Sigmoid colon (tissue), 7 donors: ENCODE measurements at places on chromosomes 16 and 17.

DNA sequence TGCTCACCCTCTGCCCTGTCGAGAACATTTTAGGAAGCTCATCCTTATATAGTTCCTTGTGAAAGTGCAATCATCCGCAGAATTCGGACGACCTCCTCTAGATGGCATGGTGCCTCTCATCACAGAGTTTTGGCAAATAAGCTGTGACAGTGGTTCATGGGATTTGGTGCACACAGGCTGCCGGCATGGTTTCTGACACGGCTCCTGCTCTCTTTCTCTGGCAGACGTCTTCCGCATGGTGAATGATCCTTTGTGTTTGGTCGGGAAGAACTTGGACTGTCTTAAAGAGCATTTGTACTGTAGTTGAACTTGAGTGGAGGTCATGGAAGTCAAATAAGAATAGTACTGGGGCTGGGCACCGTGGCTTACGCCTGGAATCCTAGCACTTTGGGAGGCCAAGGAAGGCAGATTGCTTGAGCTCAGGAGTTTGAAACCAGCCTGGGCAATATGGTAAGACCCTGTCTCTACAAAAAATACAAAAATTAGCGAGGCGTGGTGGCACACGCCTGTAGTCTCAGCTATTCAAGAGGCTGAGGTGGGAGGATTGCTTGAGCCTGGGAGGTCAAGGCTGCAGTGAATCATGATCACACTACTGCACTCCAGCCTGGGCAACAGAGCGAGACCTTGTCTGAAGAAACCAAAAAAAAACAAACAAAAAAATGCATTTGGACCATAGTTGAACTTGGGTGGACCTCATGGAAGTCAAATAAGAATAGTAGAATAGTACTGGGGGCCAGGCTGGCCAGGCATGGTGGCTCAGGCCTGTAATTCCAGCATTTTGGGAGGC, 34.7 kb upstream of the NAT9 start:
- no peak for DNase-seq

- no peak for DNase-seq
Observed at GRCh38 chr17:6479622-6480302, 35.5 kb downstream of the PIMREG start.

DNA sequence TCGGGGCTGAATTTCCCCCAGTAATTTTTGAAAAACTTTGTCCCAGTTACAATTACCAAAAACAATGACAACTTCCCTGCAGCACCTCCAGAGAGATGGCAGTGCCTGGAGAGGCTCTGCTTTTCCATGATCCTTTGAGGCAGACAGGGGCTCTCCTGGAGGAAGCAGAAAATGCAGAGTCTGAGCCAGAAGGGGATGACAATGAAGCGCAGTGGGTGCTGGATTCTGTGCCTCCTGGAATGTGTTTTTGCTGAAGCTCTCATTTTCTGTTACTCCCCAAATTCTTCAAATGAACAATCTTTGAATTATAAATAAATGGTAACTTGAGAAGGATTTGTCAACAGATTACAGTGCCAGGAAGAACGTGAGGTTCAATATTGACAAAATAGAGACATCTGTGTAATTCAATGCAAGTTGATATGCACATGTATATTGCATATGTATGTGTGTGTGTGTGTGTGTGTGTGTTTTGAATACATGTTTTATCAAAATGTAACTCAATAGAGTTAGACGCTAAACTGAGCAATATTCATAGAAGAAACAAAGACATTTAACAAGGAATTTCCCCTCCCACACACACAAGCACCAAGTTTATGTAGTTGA, 9.7 kb upstream of the RUSF1 start:
- DNase-seq, result no peak

- DNase-seq, result no peak
Observed at GRCh38 chr16:24509536-24509935, 29.8 kb upstream of the RBBP6 start.

DNA sequence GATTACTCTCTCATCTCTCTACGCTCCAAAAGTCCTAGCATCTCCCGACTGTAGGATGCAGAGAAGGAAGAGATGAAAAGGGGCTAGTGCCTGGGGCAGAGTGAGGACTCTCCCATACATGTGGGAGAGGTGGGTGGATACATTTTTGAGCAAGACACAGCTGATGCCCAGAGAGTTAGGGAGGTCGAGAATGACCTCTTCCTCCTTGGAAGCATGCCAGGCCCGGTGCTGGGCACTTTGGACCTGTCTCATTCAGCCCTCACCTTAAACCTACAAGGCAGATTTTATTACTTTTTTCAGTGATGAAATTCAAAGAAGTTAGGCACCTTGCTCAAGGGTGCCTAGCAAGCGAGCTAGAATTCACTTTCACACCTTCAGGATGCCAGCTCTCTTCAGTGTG, 38.2 kb downstream of the WSCD1 start:
- DNase-seq, result no peak

GRCh38 chr17:27545562-27546229, 85.3 kb upstream of the LGALS9 start:
- no peak for DNase-seq

DNA sequence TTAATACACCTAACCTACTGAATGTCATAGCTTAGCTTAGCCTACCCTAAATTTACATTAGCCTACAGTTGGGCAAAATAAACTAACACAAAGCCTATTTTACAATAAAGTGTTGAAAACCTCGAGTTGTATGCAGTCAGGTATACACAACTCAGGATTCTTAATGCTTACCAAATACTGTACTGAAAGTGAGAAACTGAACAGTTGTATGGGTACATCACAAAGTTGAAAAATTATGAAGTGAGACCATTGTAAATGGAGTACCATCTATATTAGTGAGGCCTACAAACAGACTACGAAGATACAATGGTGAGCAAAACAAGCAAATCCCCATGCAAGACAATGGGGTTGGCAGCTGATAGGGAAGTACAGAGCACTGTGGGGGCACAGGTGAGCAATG, 79.7 kb downstream of the VAT1L start:
- no peak for DNase-seq

- peak; percentile 20 for DNase-seq
Observed at GRCh38 chr16:48180868-48181480, 25.2 kb upstream of the ABCC12 start.

DNA sequence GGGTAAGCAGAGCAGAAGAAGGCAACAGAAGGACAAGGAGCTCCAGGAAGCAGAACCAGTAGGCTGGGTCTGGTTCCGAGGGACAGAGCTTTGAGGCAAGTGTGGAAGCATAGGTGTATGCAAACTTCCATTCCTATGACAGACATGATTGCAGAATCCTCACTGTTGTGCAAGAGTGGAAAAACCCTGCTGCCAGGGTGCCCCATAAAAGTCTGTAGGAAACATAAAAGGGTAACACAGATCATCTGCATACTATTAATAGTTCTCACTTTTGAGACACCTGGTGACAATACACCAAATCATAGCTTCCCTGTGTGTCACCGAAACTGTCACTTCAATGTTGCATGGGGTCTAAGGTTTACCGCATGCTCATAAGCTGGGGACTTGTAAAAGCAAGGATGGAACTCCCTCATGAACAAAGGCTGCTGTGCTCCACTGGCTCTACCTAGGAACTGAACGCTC, 39.7 kb downstream of the ARHGAP17 start:
- DNase-seq, result no peak

DNA sequence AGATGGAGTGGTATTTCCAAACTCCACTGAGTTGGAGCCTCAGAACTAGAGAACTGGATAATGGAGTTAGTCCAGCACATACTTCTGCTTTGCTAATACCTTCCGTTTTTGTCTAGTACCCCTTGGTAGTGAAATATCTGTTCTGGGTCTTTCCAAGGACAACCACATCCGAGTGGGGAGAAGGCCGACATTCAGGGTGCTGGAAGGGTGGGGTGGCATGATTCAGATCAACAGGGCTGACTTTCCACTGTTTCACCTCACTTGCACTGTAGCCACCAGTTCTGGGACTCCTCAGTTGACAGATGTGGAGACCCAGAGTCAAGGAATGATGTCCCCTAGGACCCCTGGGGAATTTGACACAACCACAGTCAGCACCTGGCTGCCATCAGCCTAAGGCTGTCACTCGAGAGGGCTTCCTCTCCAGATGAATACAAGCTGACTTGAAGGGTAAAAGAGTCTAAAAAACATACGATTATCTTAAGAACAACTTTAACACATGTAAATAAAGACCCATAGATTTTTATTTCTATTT, 84.8 kb upstream of the HNF1B start:
- DNase-seq, result no peak

GRCh38 chr17:67293251-67294203, 48.5 kb upstream of the HELZ start:
- DNase-seq, result peak; percentile 76

DNA sequence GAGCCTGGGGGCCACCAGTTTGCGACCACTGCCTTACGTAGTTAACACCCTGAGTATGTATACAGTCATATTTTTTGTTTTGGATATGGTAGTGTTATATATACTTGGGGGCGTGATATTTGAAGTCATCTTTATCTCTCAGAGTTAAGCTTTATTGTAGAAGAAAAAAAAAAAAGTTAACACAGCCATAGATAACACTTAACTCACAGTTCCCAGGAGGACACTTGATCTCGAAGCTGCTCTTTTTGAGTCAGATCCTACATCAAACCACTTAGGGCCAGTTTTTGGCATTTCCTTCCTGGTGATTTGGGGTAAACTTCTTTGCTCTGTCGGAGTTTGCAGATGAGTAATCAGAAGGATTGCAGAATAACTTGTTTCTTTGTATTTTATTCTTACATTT, 5.8 kb downstream of the ITPRIPL2 start:
- DNase-seq, result no peak
